ENCODE measurements at places on chromosomes 3 and 15.

DNA sequence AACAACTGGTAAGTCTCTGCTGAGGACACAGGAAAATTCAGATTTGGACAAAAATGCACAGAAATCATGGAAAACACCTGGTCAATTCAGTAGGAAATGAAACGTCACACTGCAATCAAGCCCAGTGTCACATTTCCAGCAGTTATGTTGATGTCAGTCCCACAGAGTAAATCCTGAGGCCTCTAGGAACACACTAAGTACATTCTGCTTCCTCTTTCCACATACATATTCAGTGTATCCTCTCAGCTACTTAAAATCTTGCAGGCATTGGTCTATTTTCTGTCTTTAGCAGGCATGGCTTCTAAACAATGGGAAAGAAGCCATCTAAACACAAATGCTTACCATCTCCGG lies 207.8 kb downstream of the PLCL2 start:
- no peak for DNase-seq

GRCh38 chr15:34318277-34319079 lies 19.1 kb downstream of the SLC12A6 start:
- DNase-seq: peak; percentile 24

DNA sequence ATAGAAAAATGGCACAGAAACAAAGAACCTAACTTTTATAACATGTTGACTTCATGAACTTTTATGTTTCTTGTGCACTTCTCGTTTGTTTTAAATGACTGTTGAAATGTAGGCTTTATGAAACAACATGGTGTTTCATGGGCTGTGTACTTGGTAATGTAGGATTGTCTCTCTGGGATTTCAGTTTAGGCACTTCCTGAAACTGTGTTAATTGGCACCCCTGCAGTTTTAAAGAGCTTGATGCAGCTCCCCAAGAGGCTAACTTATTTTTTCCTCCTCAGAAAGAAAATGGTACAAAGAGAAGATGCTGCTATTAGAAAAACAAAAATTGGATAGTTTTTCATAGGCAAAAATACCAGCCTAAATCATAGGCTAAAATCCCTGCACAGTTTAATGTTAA lies 239.2 kb downstream of the GRM7 start:
- no peak for DNase-seq

DNA sequence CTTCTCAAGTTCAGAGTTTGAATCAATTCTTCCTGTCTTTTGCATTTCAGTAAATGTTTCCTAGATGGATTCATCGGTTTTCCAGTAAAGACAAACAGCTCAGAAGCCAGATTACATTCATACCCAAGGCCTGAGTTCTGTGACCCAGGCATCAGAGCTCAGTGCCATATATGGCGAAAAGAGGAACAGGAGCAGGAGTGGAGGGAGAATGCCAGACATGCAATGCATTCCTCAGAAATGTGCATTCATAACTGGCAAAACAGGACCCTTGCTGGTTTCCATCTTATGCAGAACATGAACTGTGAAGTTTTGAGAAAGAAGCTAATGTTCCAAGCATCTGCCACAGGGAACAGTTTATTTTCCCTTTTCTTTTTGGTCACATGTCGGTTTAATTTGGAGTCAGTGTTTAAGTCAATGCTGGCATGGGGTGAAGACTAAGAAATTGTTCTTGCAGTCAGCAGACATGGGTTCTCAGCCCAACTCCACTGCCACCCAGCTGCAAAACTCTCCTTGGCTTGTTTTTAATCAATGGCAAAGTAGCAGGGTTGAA lies 116.5 kb downstream of the LPP start:
- no peak for DNase-seq

- no peak for DNase-seq
Measured at GRCh38 chr3:58055314-58055713, 47.1 kb downstream of the FLNB start.

DNA sequence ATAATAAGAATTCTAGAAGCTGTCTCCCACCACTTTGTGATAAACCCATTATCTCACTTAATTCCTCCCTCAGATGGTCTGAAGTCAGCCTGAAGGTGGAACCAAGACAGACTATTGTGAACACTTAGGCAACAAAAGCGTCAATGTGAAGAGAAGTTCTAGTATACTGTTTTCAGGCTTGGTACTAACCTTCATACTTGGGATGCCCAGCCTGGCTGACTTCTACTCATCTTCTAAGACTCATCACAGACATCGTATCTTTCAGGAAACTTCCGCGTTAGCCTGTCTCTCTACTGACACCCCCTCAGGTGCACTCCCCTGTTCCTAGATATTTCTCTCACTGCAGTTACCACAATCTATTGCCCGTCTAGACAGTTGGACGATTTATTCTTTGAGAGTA lies 201.2 kb downstream of the SATB1 start:
- DNase-seq: no peak

GRCh38 chr15:100211855-100212850 lies 129.6 kb downstream of the ADAMTS17 start:
- DNase-seq: no peak

DNA sequence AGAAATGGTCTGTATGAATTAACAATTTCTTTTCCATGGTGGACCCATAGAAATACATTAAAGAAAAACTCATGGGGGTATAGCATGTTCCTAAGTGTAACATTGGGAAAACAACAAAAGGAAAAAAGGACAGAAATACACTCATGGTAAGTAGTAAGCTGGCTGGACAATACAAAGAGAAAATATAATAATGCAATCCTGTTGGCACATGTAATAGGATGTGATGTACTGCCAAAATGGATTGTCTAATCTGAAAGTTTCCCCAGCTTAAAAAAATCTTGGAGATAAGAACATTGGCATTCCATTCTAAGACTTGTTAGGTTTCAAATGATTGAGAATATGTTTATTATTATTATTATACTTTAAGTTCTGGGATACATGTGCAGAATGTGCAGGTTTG lies 128.1 kb downstream of the MBNL1 start:
- no peak for DNase-seq

GRCh38 chr3:5431811-5432378 lies 244.4 kb downstream of the EDEM1 start:
- DNase-seq: no peak

DNA sequence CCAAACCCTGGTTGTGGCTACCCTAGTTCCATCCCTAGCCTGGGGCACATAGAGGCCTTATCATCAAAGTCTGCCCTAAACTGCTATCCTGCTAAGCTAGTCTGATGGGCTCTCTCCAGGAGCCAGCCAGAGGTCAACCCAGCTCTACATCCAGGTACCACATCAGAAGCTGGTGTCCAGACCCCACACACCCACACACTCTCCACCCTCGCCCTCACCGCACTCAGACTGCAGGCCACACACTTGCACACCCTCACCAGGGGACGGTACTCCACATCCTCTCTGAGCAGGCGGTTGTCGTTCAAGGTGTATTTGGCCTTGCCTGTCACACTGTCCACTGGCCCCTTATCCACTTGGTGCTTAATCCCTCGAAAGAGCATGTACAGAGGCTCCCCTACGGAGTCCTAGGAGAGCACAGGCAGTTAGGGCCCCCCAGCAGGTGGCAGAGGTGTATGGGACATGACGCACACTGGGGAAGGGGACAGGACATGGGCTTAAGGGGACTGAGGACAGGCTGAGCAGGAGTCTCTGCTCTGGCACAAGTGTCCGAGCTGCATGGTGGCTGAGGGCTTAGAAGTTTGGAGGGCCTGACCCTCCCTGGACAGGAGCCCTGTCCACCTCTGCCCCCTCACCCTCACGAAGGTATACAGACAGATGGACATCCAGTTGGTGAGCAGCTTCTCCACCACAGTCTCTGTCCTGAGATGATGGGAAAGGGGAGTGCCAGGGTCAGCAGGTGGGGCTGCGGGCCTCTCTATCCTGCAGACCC lies 18.1 kb downstream of the PLXNB1 start:
- DNase-seq: no peak

- no peak for DNase-seq
Measured at GRCh38 chr3:5607581-5607980, 420.1 kb downstream of the EDEM1 start.

DNA sequence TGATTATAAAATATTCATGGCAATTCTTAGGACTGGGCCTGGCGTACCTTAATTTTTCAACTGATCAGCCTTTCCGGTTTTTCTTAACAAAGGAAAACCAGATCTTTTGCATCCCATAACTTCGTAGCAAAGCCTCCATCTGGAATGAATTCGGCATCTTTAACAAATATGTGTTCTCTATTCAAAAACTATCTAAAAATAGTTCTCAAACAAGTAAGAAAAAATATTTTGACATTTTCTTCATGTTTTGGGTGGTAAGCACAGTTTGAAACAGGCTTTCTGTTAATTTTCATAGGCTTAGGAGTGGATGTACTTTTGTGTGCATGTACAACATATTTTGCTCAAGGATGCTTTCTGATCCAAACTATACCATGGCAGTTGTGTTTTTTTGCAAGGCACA lies 55.1 kb downstream of the RBMS3 start:
- DNase-seq: no peak

- no peak for DNase-seq
Measured at GRCh38 chr3:65406470-65406869, 632.2 kb downstream of the MAGI1 start.

GRCh38 chr3:98811048-98811447 lies 47.9 kb downstream of the ST3GAL6 start:
- no peak for DNase-seq

GRCh38 chr3:186152361-186152798 lies 43.5 kb upstream of the ETV5 start:
- no peak for DNase-seq

DNA sequence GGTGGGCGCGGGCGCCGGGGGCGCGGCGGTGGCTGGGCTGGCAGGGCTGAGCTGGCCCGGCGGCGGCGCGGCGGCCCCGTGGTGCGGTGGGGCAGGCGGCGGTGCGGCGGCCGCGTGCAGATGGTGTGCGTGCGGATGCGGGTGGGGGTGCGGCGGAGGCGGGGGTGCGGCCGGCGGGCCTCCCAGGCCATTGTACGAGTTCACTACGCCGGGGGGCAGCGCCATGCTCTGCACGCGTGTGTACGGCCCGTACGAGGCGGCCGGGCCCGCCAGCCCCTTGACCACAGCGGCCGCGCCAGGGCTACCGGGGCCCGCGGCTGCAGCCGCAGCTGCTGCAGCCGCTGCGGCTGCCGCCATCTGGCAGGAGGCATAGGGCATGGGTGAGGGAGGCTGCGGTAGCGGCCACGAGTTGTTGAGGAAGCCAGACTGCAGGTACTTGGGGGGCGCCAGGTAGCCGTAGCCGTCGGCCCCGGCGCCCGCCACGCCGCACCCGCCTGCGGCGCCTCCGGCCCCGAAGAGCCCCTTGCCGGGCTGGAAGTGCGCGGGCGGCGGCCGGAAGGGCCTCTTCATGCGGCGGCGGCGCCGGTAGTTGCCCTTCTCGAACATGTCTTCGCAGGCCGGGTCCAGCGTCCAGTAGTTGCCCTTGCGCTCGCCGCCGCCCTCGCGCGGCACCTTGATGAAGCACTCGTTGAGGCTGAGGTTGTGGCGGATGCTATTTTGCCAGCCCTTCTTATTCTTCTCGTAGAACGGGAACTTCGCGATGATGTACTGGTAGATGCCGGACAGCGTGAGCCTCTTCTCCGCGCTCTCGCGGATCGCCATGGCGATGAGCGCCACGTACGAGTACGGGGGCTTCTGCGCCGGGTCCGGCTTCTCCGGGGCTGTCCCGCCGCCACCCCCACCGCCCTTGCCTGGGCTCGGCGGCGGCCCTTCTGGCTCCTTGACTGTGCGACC lies 951 bp downstream of the FOXL2 start:
- DNase-seq: peak; percentile 27

- DNase-seq: no peak
Measured at GRCh38 chr15:39250460-39251186, 330.3 kb upstream of the THBS1 start.

DNA sequence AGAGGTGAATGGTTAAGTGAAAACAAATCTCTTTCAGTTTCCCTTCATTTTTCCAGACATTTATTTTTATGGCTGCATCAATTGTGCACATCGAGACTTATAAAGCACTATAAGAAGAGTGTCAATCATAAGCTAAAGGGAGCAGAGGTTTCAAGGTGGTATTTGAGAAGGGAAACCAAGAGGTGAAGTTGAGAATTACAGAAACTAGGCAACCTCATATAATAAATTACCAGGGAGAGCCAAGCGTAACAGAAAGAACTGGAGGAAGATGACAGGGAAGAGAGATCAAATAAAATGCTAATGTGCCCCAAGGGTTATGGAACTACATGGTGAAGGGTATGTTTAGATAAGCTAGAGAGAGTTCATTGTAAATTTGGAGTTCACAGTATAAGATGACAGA lies 6.3 kb upstream of the CCDC54 start:
- DNase-seq: no peak

- peak; percentile 35 for DNase-seq
Measured at GRCh38 chr15:38651328-38652038, 86.9 kb upstream of the RASGRP1 start.

GRCh38 chr3:170835336-170835735 lies 34.7 kb downstream of the RPL22L1 start:
- no peak for DNase-seq

DNA sequence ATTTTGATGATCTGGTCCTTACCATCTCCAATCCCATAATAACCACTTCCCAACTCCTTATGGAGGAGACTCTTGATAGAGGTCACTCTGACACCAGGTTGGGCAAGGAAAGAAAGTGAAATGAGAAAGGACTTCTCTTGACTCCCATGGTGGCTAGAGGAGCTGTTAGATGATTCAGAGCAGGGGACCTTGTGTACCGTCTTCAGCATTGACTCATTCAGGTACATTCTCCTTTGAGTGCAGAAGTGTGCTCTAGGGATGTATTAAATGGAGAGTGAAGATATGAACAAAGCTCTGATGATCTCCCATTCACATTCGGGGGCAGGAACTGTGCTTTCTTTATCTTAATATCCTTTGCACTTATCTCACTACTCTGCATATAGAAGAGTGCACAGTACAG lies 46.3 kb upstream of the GAP43 start:
- no peak for DNase-seq

GRCh38 chr3:52029053-52029452 lies 27.3 kb downstream of the DUSP7 start:
- no peak for DNase-seq

All from stimulated activated CD4-positive, alpha-beta T cell treated with anti-CD3 and anti-CD28 coated beads, Interleukin-2, amount 100 ng/mL, for 24 hours (primary cell).